ENCODE measurements at places on chromosomes 3 and 15.

GRCh38 chr15:63198371-63199250, 9.2 kb downstream of the RAB8B start:
- DNase-seq, result no peak

DNA sequence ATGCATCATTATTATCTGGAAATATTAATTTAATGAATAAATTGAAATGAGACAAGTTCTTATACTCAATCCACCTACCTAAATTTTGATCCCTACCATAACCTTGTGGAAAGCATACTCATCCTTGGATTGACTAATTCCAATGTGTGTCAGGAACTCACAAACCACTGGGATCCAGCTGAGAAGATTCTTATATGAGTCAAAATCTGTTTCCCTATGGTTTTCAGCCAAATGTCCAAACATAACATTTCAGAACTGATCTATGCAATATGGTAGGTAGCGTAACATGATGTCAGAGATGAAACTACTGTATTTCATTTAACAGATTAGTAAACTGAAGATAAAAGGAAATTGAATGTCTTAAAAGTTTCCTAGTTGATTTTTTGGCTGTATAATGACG, 250.0 kb downstream of the PLOD2 start:
- no peak for DNase-seq

- DNase-seq, result peak; percentile 70
Measured at GRCh38 chr3:10164546-10165393, at the start of gene IRAK2. Gene IRAK2 (plus strand): TSS chr3:10164919. CDS start chr3:10164955, 36 bp downstream.

- no peak for DNase-seq
Measured at GRCh38 chr15:52682200-52682599, 3.0 kb upstream of the ATOSA start.

GRCh38 chr3:186099178-186099577, 9.7 kb downstream of the ETV5 start:
- peak; percentile 74 for DNase-seq

DNA sequence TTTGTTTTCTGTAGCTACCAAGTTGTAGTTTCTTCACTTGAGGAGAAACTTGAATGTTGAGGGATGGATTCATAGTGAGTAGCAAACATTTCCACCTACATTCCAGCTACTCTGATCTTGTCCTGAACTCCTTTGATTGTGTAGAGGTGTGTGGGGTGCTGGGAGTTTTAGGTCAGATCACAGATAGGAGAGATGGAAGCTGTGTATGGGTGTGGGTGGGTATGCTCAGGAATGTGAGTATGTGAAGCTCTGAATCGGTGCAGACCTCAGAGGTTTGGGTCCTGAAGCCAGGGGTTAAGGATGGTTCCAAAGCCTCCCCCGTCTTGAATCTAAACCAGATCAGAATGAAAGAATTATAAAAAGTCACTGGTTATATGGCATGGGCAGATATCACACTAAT, 52.6 kb upstream of the VILL start:
- no peak for DNase-seq

DNA sequence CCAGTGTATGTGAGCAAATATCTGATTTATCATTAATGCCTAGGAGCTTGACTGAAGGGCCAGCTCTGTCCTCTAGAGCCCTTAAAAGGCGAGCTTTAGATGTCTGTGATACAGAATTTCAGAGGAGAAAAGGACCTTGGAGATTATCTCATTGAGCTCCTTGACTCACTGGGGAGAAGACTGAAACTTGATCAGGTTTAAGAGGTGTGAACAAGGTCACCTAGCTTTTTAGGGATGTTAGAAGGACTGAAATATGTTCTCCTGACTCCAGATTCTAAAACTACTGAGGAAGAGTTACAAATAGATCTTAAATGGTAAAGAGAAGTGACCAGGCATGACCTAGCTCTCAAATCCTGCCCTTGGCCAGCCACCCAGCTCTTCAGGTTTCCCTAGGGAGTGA, 193.7 kb upstream of the BHLHE40 start:
- no peak for DNase-seq

GRCh38 chr3:184298759-184299487, at the start of gene PSMD2:
Gene PSMD2 (plus strand): TSS chr3:184299241. CDS start chr3:184299267, 26 bp downstream.
- peak; percentile 97 for DNase-seq

GRCh38 chr15:46854564-46854963, 862.7 kb upstream of the SEMA6D start:
- DNase-seq, result no peak

DNA sequence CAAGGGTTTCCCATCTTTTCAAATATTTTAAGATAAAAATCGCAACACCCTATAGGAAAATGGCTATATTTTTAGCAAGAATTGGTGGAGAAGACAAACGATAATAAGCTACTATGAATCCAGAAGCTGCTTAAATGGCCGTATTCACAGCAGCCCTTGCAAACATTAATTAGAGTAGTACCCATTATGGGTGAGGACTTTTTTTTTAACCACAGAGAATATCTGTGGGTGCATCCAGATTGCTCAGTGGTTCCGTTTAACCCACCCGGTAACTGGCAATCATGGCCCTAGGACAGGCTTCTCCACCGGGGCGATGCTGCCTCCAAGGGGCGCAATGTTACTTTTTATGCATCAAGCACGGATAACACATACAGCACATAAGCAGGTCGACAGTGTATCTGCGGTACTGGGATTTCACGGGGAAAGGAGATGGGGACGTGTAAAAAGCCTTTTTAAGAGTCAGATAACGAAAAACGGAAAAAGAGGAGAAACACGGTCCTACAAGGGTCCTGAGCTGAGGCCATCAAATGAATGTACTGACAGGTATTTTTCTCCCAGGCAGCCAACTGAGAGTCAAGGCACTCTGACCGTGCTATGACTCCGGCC, 968 bp upstream of the TMEM266 start:
- peak; percentile 26 for DNase-seq

GRCh38 chr3:129938140-129938930, 36.2 kb upstream of the TRH start:
- DNase-seq, result no peak

GRCh38 chr3:175640958-175641357, 781.8 kb downstream of the NAALADL2 start:
- DNase-seq, result no peak

- DNase-seq, result no peak
Measured at GRCh38 chr15:98402486-98402885, 245.9 kb upstream of the IGF1R start.

DNA sequence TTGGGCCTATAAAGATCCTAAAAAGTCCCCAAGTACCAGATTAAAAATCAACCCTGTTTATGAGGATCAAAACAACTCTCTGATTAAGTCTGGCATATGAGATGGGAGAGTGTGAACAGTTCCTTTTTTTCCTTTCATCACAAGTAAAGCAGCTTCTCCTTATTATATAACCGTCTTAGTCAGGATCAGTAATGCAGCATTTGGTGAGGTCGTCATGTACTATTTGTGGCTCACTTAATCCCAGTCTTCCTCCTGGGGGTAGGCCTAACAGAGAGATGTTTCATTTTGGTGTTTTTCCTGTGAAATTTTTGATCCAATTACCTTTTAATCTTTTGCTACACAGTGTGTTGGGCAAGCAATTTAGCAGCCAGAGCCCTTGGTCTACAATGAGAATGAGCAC, 333.1 kb upstream of the KCNMB2 start:
- DNase-seq, result no peak

DNA sequence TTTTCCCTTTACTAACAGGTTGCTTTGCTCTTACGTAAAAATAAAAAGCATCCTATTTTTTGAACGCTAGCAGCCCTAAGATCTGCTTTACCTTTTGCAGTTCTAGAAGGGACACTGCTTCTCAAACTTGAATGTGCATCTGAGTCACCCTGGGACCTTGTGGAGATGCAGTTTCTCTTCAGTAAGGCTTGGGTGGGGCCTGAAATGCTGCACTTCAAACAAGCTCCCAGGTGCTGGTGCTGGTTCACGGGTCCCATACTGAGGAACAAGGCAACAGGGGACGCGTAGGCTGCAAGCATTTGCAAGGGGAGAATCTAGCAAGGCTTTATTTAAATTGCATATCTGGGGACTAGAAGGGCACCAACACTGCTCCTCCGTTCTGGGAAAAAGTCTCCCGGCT, 30.0 kb downstream of the MB21D2 start:
- DNase-seq, result peak; percentile 37

DNA sequence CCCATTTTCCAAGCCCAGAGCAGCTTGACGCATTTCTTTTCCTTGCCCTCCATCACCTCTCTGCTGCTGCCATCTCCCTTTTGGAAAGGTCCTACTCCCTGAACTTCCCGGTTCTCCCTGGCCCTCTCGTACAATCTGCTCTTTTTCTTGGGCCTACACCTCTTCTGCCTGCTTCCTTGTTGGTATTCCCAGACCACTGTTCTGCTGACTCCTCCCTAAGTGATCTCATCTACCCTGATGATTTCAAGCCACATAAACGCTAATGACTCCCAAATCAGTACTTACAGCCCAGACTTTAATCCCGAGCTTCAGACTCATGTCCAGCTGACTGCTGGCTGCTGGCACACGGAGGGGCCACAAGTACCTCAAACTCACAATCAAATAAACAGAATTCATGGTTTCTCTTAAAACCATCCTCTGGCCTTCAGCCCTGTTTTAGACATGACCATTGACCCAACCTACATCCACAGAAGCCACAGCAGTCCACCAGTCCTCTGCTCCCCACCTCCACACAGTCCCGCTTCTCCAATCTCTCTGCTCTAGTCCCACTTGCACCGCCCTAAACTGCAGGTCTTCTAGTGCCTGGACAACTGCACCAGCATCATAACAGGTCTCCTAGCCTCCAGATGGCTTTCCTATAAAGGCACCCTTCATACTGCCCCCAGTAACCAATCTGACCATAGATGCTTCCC, 57.6 kb downstream of the AAGAB start:
- peak; percentile 85 for DNase-seq

DNA sequence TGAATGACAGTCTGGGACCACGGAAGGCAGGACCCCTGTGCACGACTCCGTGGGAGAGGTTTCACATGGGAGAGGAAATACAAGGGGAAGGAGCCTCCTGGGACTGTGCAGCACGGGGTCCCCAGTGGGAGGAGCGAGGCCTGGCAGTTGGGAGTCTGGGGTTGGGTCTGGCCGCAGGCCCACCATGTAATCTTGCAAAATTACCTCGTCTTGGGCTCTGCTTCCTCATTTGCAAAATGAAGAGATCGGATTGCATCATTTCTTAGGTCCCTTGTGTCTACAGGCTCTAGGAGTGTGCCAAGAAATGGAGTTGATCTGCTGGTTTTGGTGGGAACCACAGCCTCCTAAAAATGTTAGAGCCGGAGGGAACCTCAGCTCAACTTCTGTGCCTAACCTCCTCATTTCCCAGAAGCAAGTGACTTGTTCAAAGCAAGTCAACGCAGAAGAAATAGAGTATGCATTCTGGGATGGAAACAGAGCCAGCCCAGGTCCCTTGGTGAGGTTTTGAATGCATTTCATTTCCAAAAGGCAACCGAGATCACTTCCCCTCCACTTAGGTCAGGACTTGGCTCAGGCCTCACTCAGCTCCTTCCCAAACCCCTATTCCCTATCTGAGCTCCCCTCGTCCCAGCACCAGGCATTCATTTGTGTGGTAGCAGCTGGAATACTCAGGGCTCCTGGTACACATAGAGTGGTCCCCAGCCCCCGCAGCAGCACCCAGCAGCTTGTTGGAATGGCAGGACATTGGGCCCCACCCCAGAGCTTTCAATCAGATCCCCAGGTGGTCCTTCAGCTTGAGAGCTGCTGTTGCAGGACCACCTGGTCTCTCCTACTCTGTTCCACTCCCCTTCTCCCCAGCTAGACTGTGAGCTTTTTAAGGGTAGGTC, 267.7 kb downstream of the XXYLT1 start:
- DNase-seq, result no peak

- no peak for DNase-seq
Measured at GRCh38 chr15:54681584-54681983, 515.2 kb downstream of the RSL24D1 start.

DNA sequence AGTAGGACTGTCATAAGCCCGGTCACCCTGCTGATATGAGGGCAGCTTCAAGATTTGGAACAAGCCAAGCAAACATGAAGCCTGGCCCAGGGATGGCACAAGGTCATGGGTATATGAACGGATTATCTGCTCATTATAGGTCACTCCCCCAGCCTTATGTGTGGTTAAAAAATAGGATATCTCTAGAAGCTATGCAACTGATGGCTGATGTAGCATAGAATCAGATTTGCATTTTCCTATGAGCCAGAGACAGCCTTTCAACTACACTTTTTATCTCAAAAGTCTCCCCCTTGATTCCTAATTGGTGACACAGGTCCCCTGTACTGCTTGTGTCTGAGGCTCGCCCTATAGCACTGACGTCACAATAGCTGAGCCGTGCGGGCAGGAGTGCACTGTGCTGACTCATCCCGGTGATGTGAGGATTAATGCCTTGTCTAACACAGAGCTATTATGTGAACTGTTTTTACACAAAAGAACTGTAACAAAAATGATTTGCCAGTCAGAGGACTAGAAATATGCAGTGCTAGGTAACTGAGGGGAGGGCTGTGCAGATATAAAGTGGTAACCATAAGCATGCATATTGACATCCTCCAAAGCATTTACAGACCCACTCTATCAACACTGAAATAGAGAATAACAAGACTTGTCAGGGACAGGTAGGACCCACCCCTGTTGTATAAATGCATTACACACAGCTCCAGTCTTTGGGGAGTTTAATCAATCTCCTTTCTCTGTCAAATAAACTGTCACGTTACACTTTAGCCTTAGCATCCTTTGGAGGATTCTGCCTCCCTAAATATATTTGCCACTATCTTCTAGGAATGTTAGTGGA, 204.9 kb downstream of the TIGIT start:
- DNase-seq, result peak; percentile 83

DNA sequence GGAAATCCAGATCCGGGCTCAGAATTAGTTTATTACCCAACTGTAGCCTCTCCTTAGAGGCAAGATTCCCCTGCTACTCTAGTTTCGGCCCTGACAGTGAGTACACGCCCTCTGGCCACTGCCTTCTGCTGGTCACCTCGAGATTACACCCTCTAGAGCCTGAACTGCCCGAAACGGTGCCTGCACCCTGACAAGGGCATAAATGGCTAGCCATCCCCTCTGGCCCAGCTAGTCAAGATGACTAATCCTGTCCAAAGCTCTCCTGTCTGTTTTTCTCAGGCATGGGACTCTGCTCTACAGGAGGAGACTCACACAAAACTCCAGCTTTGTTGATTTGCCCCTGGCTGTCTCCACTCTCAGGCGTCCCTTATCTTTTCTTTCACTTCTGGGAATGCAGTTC, 150.5 kb upstream of the UBE2E2 start:
- DNase-seq, result peak; percentile 12

DNA sequence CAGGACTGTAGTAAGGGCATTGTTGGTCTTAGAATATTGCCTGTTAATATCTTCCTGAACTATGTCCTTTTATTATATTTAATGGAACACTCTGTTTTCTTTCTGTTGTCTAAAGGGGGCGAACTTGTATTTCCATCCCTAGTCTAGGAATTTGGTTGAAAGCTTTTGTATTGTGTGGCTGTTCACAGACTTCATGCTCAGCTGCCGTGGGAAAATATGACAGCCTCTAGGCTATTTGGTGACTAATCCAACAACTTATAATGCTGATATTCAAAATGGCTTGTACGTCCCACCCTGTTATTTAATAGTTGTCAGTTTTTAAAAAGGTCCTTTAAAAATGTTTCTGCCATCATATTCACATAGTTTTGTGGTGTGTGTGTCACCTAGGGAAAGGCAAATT, 202.6 kb downstream of the KLHL25 start:
- DNase-seq, result peak; percentile 93

GRCh38 chr3:109563149-109563548, 225.8 kb upstream of the DPPA4 start:
- no peak for DNase-seq

- DNase-seq, result peak; percentile 87
Measured at GRCh38 chr3:8793242-8793641, 23.8 kb upstream of the OXTR start.

GRCh38 chr3:157953565-157953964, 152.7 kb downstream of the SHOX2 start:
- DNase-seq, result no peak

- DNase-seq, result no peak
Measured at GRCh38 chr15:45110256-45110820, 3.6 kb downstream of the DUOX2 start.

- peak; percentile 89 for DNase-seq
Measured at GRCh38 chr3:197516517-197516889, 39.3 kb downstream of the BDH1 start.

All from EL (cell line).